ENCODE measurements at places on chromosomes 7 and 10.

GRCh38 chr10:128514536-128514935 lies 388.3 kb upstream of the MKI67 start:
- DNase-seq: no peak

- DNase-seq: peak; percentile 39
These were observed 405.2 kb upstream of the TEX47 start for GRCh38 chr7:89200758-89201157.

GRCh38 chr7:91263384-91264045 lies 718 bp upstream of the FZD1 start:
- DNase-seq: peak; percentile 90

GRCh38 chr10:79482304-79482703 lies 30.0 kb upstream of the EIF5AL1 start:
- DNase-seq: no peak

GRCh38 chr10:122468926-122469781 lies 7.8 kb downstream of the HTRA1 start:
- DNase-seq: peak; percentile 11

GRCh38 chr7:21367537-21367936 lies 60.3 kb upstream of the SP4 start:
- no peak for DNase-seq

DNA sequence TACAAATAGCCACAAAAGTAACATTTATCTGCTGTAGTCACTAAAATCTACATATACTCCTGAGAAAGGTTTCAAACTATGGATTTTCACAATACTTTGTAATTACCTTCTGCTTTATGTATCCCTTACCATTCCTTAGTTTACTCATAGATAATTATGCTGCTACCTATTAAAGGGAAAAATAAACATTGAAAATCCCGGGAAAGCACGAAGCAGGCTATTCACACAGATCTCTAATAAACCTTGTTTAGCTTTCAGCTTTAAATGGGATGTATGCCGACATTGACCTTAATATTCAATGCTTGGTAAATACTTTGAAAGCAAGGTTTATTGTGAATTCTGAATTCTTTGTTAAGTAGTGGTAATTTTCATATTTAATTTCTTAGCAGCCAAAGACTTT lies 58.5 kb upstream of the SMIM30 start:
- no peak for DNase-seq

All from OCI-M1 (cell line).